ENCODE measurements at places on chromosomes 13 and 19.
A peak's percentile ranks its signal among the peaks of the same experiment; 100 is the strongest.

DNA sequence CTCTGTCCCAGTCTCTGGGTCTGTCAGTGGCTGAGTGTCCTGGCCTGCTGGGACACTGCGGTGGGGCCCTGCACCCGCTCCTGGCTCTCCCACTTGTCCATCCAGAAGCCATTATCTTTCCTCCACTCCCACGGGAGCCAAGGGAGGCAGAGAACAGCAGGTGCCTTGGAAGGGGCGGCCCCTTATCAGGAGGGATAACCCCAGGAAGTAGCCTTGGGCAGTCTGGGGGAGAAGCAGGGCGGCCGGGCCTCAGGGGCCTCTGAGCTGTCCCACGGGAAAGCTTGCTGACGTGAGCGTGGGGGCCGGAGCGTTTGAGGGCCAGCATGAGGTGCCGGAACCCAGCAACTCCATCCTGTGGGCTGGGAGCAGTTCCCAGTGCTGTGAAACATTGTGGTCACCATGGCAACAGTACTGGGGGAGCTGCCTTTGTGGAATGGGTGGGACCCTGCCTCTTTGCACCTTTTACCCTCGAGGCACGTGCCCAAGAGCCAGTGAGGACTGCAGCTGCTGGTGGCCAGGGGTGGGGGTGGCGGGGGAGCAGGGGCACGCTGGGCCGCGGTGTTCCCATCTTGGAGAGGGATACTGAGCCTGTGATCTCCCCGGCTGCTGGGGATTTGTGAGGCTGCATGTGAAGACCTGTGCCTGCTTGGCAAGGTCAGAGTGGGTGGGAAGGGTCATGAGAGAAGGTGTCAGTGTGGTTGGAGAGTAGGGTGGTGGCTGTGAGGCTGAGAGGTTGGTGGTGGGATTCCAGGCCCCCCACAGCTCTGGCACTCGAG is 20.9 kb downstream of the KLHL26 start:
- DNase-seq, result no peak

DNA sequence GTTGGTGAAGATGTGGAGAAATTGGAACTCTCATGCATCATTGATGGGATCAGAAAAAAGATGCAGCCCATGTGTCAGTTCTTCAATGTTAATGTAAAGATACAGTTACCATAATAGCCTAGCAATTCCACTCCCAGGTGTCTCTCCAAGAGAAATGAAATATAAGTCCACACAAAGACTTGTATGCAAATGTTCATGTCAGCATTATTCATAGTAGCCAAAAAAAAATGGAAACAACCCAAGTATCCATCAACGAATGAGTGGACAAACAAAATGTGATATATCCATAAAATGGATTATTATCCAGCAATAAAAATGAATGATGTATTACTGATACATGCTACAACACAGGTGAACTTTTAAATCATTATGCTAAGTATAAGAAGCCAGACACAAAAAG is 38.7 kb downstream of the CCDC70 start:
- no peak for DNase-seq

DNA sequence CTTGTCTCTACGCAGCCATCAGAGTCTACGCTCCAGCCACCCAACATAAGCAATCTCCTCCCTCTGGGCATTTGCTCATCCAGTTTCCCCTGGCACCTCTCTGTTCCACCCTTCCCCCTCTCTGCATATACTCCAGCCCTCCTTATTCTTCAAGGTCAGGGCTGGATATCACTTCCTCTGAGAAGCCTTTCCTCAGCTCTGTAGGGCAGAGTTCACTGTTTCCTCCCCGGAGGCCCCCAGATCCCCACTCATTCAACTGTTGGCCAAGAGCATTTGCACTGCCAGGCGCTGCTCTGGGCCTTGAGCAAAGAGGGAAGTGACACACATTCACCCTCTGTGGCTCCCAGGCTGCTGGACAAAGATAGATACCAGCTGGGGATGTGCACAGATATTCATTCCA is 3.3 kb downstream of the FCGRT start:
- DNase-seq, result no peak

GRCh38 chr19:6222884-6223283 is 56.9 kb downstream of the MLLT1 start:
- DNase-seq, result no peak

DNA sequence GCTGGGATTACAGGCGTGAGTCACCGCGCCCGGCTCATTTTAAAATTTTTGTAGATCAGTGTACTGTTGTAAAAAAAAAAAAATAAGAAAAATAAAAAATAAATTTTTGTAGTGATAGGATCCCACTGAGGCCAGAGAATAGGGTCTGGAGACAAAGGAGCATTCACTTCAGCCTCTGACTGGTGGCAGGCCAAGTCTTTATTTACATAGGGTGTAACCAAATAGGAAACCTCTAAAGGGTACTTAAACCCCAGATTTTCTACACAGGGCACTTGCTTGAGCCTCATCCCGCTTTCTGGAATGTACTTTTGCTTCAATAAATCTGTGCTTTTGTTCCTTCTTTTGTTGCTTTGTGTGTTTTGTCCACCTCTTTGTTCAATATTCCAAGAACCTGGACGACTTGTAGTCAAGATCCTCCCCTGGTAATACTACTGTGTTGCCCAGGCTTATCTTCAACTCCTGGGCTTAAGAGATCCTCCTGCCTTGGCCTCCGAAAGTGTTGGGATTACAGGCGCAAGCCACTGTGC is 2.1 kb upstream of the PDCD2L start:
- DNase-seq, result no peak

DNA sequence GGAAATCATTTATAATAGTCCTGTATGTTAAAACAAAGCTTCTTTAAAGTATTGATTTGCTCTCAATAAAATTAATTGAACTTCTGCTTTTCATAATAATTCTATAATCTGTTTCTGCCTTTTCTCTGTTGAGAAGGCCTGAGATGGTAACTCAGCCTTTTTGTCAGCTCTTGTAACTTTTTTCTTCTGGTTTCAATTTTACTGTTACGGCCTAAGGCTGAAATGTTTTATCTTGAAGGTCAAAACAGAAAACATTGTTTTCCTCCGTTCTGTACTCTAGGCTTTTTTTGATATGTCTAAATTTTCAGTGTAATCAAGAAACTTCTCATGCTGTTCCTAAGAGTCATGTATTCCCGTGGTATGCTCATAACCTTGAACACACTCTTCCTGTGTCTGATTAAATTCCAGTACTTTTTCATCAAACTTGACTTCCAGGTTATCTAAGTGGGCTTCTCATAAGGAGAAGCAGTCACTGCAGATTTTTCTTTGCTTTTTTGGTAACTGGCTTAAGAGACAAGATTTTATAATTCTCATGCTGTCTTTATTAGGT is 7.6 kb upstream of the NAXD start:
- no peak for DNase-seq

- no peak for DNase-seq
Observed at GRCh38 chr13:41813426-41813825, 147.5 kb downstream of the VWA8 start.

- no peak for DNase-seq
Observed at GRCh38 chr19:14686411-14686810, 3.4 kb upstream of the ZNF333 start.

- DNase-seq, result no peak
Observed at GRCh38 chr19:1073956-1074517, 7.1 kb downstream of the ARHGAP45 start.

GRCh38 chr19:40704491-40705361 is 12.0 kb downstream of the COQ8B start:
- DNase-seq, result no peak

DNA sequence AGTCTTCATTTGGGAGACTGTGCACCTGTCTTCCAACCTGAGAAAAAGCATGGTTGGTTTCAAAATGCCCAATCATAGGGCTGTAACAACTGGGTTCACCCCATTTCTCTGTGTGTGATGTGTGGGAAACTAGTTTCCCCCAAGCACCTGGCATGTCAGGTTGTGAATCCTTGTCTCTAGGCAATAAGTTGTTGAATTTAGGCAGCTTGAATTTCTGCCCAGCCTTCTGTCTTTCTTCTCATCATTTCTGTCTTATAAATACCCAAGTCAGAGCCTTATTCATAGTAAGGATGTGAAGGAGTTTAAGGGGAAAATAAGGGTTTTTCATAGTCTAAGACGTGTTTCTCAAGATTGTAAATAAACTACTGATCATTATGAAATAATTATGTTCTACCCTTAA is 170.7 kb upstream of the RNF113B start:
- DNase-seq, result no peak

- DNase-seq, result no peak
Observed at GRCh38 chr13:34408640-34409039, 533.4 kb upstream of the NBEA start.

- no peak for DNase-seq
Observed at GRCh38 chr13:67017276-67017675, 212.9 kb downstream of the PCDH9 start.

GRCh38 chr19:37905946-37906868 is at the start of gene WDR87:
Gene WDR87 (minus strand): TSS chr19:37906594. CDS start chr19:37898239, 8,355 bp downstream.
- no peak for DNase-seq

DNA sequence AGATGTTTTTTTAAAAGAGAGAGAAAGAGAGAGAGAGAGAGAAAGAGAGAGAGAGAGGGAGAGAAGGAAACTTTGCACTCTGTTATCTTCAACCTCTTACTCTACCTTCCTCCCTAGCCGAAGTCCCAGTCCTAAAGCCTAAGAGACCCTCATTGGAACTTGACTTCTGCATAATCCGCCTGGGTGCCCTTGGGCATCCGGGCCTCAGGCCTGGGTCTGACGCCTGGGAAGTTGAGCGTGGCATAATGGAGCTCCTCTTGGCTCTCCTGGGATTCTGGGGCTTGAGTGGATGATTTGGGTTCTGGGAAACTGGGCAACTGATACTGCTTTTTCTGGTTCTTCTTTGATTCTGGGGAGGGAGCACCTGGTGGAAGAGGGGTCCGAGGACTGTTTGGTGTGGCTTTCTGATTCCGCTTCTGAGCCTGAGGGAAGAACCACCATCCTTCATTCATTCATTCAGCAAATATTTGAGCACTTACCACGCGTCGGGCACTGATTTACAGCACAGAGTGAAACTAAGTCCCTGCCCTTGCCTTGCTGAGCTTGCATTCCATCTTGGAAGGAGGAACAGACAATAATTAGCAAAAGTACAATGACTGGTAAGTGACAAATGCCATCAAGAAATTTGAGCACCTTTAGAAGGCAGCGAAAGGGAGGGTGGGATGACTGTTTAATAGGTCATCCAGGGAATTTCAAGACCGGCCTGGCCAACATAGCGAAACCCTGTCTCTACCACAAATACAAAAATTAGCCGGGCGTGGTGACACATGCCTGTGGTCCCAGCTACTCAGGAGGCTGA is 6.3 kb downstream of the SIGLEC10 start:
- no peak for DNase-seq

- no peak for DNase-seq
Observed at GRCh38 chr13:69857183-69857821, 250.3 kb upstream of the ATXN8OS start.

DNA sequence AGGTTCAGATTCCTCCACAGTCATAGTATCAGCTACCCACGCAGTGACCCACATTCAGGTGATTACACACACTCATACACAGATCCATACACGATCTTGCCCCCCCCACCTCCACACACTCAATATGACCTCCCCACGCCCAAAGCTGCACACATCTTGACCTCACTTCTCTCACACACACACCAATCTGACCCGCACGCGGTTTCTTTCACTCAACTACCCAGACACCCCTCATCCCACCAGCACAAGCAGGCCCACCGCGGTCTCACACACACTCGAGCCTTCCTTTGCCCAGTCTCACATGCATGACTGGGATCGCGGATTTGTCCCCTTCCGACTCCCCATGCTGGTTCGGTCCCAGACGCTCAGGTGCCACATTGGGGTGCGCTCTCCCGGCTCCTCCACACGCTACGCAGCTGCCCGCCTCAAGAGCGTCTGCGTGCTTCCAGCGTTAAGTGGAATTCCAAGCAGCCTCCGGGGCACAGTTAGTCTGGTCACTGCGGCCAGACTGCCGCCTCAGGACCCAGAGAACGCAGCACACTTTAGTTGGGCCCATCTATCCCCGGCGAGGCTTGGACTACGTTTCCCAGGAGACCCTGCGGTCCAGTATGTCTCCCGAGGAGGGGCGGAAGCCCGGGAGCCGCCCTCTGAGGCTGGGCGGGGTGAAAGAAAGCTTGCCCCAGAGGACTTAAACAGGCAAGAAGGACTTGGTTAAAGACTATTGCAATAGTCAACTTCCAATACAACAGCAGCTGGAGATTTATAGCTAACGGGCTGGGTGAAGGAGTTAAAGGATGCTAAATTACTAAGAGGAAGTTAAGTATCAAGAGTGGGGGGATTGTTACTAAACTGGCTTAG is 746 bp upstream of the ZNF345 start:
- DNase-seq, result peak; percentile 68

DNA sequence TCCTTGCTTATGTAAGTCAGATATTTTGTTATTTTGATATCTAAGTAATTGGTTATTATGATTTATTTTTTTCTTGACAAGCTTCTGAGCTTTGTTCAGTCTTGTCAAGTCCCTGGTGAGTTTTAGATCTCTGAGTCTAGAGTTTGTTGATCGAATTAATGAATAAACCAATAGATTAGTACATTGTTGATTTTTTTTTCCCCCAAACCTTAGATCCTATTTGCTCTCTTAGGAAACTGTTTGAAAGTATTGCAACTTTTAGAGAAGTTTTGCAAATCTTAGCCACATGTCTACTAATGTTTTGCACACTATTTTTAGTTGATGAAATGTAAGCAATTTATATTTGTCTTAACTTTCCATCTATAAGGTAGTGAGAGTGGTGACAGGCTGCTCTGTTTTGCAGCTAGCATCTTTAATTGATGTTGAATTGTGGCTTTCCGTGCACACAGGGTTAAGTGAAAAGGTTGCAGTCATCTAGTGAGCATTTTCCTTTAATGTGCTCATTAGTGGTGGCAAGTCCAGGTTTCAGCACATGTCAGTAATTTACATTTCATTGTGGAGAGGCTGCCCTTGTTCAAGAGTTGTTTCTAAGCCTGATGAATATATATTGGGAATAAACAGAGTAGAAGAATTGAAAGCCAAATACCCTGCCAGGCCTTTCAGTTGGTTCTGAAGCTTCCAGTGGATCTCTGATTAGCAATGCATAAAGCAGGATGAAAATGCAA is 86.3 kb downstream of the PCCA start:
- no peak for DNase-seq

- DNase-seq, result no peak
Observed at GRCh38 chr19:57559008-57559403, 657 bp downstream of the ZNF550 start.

Measured in skeletal muscle cell (primary cell).